WTC11 (cell line): ENCODE measurements at places on chromosomes 7 and 10. TPM values are rescaled to one million over a fixed set of nuclear protein-coding genes. Genes with fewer than 3 reads are reported as not detected.

The FAM25A gene
- not detected in 3 replicates for total RNA-seq

The RHBDD2 gene
- 31.4 to 35.5 TPM (median 34.3 TPM) in 3 replicates for total RNA-seq

The SLIT1 gene
- 1.1 to 1.6 TPM (median 1.4 TPM) in 3 replicates for total RNA-seq

The LHFPL3 gene
- 0.34 to 0.83 TPM in 2 of 3 replicates, not detected in the other for total RNA-seq

The HKDC1 gene
- total RNA-seq, result 0.09 TPM in 2 of 3 replicates, not detected in the other
